Activated gamma-delta T cell treated with Interleukin-2 at 50 U/mL for 16 hours (primary cell): ENCODE measurements at places on chromosomes 13 and 19.

GRCh38 chr13:45446181-45446580 lies 18.6 kb upstream of the COG3 start:
- DNase-seq = no peak

- no peak for DNase-seq
Observed at GRCh38 chr13:27004326-27004725, 167.3 kb downstream of the USP12 start.

DNA sequence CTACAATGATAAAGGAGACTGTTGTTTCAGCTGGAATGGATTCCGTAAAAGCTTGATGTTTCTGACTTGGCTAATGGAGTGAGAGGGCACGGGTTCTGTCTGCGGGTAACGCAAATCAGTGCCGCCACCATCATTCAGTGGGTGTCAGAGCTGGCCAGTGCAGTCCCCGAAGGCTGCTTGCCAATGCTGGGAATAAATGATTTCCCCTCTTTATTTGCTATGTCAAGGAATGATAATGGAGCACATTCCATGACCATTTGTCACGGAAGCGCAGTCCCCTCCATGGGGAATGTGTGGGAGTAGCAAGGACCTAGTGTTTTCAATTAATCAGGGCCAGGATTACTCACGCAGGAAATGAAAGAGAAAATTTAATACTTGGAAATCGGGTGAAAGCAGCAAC lies 899.3 kb downstream of the UQCRFS1 start:
- no peak for DNase-seq

DNA sequence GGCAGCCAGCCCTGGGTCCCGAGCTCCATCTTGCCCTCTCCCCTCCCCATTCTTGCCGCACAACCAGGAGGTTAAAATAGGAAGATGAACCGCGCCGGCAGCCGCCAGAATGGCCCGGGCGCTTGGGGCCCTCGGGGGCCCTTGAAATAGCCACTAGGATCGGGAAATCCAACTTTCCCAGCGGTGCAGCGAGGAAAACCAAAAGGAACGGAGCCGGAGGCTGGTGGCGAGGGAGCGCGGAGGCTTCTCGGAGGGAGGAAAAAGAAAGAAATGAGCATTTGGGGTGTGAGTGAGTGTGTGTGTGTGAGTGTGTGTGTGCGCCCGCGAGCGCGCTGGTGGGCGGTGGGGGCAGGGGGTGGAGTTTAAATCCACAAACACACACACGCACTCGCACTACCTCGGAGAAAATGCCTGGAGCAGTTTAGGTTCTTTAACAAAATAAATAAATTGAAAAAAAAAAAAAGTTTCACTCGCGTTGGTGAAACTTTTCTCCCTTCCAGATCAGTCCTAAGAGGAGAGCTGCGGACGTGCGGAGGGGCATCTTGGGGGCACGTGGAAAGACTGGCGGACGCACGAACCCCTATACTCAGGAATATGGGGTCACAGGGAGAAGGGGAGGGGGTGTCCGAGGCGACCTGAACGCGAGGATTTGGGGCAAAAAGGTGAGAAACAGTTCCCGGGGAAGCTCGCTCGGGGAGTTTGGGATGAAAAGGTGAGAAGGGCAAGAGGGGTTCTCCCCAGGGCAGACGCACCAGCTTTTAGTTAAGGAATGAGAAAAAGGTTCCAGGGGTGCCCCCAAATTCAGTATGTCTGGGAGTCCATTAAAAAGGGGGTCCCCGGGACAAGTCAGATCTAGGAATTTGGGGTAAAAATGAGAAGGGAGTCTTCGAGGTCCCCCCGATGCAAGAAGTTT lies 1.3 kb downstream of the RFX2 start:
- peak; percentile 57 for DNase-seq

DNA sequence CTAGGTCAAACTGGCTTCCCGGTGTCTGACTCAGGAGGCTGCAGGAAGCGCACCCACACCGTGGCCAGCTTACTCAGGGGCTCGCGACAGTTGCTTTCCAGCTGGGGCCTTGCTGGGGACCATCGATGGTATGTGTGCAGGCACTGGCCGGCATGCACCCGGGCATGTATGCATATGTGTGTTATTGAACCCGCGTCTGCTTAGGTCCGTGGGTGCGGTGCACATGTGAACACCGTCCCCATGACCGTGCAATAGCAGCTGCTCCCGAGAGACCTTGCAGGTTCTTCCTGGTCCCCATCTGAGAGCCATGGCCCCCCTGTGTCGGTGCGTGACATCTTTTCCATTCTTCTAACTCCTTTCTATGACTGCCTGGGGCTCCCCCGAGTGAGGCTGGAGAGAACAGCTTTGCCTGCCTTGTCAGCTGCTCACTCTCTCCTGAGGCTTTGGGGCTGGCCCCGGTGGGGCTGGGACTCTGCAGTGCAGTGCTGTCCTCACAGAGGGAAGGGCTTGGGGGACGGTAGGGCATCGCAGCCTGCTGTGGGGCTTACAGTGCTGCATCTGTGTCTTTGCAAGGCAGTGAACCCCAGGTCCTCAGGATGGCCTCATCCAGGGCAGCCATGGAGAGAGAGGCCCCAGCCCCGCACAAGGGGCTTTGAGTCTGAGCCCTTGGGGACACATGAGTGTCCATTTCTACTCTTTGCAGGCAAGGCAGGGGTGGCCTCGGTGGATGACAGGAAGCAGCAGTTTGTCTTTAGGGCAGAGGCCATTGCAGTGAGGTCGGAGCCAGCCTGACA lies 65.1 kb downstream of the CHST8 start:
- no peak for DNase-seq

DNA sequence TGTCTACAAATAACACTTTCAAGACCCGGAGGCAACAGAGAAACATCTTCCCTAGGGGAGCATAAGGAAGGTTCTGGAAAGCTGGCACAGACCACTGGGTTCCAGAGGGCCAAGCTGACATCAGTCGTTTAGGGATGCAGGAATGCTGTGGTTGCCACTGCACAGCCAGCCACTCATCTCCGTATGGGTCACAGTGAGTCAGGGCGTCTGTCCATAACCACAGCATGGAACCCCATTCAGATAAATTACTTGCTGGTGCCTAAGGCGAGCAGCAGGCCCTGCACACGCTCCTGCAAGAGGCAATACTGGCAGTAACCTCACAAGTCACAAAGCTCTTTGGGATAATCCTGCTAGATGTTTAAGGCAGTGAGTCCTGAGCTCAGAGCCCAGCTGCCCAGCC lies 140.9 kb upstream of the UBL3 start:
- DNase-seq = no peak
